ENCODE measurements at places on chromosomes 7 and 10.

DNA sequence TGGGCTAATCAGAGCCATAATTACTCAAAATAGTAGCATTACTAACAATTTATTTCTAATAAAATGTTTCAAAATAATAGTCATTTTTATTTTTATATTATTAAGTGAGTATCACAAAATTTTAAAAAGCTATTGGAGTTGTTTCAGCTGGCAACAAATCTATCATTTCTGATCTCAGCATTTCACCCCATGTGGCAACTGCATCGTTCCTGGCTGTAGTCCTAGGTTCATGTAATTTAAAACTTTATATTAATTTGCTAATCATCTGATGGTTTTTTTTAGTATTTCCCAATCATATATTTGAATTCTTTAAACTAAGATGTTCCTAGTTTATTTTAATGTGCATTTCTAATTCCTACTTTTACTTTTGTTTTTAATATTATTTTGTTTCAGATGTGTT, 293.0 kb upstream of the AKR1E2 start:
- DNase-seq, result no peak

- peak; percentile 68 for DNase-seq
Measured at GRCh38 chr7:150404805-150405583, 25.9 kb downstream of the ZNF775 start.

DNA sequence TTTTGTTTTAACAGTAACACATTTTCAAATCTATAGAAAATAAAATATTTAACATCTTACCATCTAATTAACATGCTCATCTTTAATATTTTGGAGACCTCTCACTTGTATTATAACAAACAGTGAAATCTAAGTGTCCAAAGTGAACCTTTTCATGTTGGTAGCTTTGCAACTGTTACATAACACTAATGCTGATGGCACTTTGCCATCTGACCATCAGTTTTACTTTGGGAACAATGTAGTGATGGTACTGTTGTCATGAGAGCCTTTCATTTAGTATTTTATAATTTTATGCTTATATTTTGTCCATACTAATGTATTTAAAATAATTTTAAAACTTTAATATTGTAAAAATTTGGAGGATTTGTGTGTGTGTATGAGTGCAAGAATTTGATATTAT, 1017.0 kb upstream of the KCND2 start:
- no peak for DNase-seq

DNA sequence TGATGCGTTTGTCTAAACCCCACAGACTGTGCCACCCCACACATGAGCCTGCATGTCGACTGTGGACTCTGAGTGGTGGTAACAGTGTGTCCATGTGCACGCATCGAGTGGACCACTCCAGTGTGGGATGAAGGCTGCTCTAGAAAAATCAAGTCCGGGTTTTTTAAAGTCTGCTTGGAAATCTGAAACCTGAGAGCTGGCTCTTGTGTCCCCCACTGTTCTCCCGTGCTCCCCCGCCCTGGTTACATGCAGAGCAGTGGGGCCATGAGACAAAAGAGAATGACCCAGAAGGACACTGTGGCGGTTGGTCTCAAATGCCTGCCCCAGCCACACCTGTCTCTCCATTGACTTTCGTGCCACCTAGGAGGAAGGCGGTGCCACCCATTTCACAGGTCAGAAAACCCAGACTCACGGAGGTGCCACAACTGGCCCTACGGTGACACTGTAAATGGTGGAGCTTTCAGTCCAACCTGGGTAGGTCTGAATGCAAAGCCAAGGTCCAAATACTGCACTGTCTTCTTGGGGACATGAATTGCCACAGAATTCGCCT, 27.3 kb upstream of the PWWP2B start:
- no peak for DNase-seq
